ENCODE measurements at places on chromosomes 11 and 22. TPM values are rescaled to one million over a fixed set of nuclear protein-coding genes. Genes with fewer than 3 reads are reported as not detected.

- no peak for DNase-seq
- H3K27me3 ChIP-seq: peaks cover 65% of the 10 kb centered on the region
- no peak overlapping the region for H3K27ac ChIP-seq
- H3K36me3 ChIP-seq: no peaks in the 10 kb centered on the region
- no peak overlapping the region for H3K4me3 ChIP-seq
Observed at GRCh38 chr11:123561431-123561800, 93.0 kb downstream of the SCN3B start.

DNA sequence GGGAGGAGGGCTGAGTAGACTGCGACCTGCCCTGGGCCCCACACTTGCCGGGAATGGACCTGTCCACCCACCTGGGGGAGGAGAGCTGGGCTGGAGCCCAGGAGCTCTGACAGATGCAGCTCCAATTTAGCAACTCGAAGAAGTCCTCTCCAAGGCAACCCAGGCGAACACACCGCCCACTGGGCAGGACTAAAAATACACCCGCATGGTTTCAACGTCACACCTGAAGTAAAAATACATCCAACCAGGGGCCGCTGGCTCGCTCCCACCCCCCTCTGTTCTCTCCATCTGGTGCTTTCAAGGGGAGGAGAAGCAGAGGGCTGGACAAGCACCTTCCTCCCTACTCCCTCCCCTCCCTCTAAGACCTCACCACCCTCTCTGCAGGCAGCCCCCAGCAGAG is 119.9 kb downstream of the FEZ1 start:
- H3K27me3 ChIP-seq: peaks cover 80% of the 10 kb centered on the region
- peak overlapping the region; percentile 17 for H3K4me3 ChIP-seq
- H3K36me3 ChIP-seq: no peaks in the 10 kb centered on the region
- DNase-seq: peak; percentile 71

DNA sequence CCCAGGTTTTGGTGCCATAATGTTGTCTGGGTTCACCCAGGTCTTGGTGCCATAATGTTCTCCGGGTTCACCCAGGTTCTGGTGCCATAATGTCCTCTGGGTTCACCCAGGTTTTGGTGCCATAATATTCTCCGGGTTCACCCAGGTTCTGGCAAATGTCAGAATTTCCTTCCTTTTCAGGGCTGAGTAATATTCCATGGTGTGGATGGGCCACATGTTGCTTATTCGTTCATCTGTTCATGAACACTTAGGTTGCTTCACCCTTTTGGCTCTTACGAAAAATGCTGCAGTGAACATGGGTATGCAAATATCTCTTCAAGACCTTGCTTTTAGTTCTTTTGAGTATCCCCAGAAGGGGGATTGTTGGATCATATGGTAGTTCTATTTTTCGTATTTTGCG is 15.1 kb upstream of the GRAMD4 start:
- no peak overlapping the region for H3K27ac ChIP-seq
- H3K36me3 ChIP-seq: peaks cover 9% of the 10 kb centered on the region
- DNase-seq: no peak
- H3K4me1 ChIP-seq: no peaks in the 10 kb centered on the region
- no peak overlapping the region for H3K4me3 ChIP-seq

DNA sequence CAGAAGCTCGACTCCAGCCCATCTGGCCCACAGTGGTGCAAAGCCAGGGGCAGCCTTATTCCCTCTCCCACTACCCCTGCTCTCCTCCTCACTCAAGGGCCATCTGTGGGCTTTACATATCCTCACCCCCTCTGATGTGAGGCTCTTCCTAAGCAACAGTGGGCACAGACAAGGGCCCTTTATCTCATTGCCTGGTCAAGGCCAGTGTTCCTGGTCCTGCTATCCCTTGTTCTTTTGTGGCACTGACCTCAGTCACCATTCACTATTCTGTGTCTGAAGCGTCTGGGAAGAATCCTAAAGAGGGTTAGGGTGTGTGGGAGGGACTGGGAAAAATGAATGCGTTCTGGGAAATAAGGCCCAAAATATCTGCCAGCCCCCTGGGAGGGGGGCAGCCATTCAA is 7.3 kb downstream of the DNAL4 start:
- no peak for DNase-seq
- no peak overlapping the region for H3K27ac ChIP-seq
- no peak overlapping the region for H3K4me3 ChIP-seq
- H3K27me3 ChIP-seq: no peaks in the 10 kb centered on the region
- H3K36me3 ChIP-seq: peaks cover 19% of the 10 kb centered on the region

The ART5 gene
- not detected for total RNA-seq

- no peaks in the 10 kb centered on the region for H3K36me3 ChIP-seq
- H3K4me1 ChIP-seq: no peaks in the 10 kb centered on the region
- no peaks in the 10 kb centered on the region for H3K27me3 ChIP-seq
- no peak overlapping the region for H3K4me3 ChIP-seq
- H3K27ac ChIP-seq: no peak overlapping the region
Observed at GRCh38 chr22:37448516-37449127, 21.3 kb upstream of the ELFN2 start.

- DNase-seq: no peak
- H3K27ac ChIP-seq: no peak overlapping the region
- H3K4me3 ChIP-seq: no peak overlapping the region
- H3K36me3 ChIP-seq: peaks cover 6% of the 10 kb centered on the region
Observed at GRCh38 chr11:58926251-58926650, 13.0 kb upstream of the GLYATL1 start.

The CTSW gene
- not detected for total RNA-seq

- H3K36me3 ChIP-seq: no peaks in the 10 kb centered on the region
- H3K4me3 ChIP-seq: no peak overlapping the region
- no peak for DNase-seq
- H3K27me3 ChIP-seq: no peaks in the 10 kb centered on the region
Observed at GRCh38 chr11:34501949-34502348, 11.6 kb downstream of the ELF5 start.

All from MCF 10A (cell line).